ENCODE measurements at places on chromosomes 3 and 15.

- no peak for DNase-seq
Observed at GRCh38 chr15:44729408-44730127, 6.8 kb upstream of the TRIM69 start.

DNA sequence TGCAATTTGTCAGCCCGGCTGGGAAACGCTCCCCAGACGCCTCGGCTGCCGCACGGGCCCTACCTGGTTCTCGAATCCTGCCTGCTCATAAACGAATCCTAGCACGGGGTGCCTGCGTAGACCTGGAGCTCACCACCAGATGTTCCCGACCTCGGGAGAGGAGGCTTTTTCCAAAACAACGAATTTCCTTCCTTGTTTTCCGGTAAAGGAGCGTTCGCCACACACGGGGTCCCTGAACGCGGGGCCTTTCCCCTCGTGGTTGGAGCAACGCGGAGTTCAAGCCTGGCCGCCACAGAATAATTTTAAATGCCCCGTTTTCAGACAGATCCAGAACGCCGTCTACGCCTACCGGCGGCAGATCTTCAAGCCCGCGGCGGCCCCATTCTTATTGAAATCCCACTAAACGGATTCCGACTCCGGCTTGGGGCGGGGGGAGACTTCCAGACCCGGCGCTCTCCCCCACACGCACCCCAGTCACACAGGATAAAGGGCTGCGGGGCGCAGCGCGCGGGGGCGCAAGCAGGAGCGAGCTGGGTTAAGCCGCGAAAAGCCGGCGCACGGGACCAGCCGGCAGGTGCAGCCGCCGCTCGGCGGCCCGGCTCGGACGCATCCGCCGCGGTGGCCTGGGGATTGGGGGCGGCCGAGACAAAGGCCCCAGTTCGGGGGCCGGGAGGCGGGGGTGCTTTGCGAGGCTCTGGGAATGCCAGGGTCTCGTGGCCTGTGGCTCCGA, 895 bp downstream of the GATA2 start:
- DNase-seq: no peak

DNA sequence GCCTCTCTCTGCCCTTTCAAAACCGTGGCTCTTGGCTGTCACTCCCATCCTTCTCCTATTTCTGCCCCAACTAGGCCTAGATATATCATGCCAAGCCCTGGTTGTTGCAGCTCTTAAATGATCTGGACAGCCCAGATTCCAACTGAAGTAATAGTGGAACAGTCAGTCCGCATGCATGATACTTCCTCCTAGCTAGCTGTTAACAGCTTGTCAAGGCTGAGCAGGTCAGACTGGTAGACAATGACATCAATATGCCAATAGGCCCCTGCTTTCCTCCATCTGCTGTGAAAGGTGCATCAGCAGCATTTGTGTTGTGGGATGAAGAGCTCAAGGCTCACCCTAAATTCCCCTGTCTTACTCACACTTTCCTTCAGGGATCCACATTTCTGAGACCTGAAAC, 527.7 kb upstream of the TGFBR2 start:
- peak; percentile 12 for DNase-seq

DNA sequence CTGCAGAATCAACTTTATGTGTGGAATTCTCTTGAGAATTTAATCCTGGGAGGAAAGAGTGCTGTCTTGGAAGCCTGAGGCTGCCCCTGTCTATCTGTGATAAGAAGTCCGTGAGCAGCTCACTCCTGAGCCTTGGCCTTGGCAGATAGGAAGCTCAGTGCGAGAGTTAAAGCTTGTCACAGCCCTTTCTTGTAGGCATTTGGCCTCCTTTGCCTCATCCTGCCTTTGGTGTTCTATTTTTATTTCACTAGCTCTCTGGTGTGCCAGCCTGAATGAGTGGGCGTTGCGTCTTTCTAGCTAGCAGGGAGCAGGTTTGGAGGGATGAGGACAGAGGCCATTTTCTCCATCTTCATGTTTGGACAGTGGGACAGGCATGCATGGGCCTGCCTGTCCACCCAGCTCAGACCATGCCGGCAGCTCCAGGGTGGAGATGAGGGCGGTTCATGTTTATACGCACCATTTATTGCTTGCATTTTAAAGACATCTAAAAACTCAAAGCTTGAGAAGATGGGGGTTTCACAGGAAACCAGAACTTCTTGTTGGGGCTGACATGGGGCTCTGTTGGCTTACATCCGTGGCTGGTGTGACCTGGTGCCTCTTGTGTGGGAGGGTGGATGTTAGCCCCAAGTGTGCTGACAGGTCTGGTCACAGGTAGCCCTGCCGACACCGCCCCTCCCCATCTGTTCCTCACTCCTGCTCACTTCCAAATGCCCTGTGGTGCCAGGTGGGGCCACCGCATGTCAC, 29.8 kb downstream of the IRAK2 start:
- DNase-seq: peak; percentile 9

GRCh38 chr3:48130321-48130904, 57.8 kb downstream of the CDC25A start:
- DNase-seq: no peak

DNA sequence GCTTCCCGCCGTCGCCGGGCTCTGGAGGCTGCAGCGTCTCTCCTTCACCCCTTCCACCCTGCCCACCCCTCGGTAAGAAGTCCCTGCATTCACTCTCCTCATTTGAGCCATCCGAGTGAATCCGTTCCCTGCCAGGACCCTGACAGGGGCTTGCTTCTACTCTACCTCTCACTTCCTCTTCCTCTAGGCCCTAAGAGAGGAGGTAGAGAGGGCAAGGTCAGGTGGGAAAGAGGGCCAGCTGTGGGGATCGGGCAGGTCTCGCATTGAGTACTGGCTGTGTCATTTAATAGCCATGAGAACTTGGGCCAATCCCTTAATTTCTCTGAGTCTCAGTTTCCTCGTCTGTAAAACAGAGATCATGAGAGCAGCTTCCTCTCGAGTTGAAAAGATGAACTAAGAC, 283.6 kb downstream of the UACA start:
- no peak for DNase-seq

DNA sequence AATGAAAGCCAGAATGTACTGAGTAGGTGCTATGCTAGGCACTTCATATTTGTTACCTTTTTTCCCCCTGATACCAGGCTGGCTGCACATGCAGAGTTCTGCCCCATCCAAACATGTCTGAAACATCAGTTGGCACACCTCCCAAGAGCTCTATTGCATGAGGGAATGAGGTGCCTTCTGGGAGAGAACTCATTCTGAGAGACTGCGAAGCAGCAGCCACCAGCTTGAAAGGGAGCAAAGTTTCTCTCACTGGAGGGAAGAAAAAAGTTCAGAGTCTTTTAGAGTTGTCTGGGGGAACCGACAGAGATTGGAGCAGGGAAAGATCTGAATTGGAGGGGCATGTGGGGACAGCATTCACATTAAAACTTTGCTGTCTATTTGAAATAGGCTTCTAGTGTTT, 84.1 kb downstream of the AGBL1 start:
- no peak for DNase-seq

DNA sequence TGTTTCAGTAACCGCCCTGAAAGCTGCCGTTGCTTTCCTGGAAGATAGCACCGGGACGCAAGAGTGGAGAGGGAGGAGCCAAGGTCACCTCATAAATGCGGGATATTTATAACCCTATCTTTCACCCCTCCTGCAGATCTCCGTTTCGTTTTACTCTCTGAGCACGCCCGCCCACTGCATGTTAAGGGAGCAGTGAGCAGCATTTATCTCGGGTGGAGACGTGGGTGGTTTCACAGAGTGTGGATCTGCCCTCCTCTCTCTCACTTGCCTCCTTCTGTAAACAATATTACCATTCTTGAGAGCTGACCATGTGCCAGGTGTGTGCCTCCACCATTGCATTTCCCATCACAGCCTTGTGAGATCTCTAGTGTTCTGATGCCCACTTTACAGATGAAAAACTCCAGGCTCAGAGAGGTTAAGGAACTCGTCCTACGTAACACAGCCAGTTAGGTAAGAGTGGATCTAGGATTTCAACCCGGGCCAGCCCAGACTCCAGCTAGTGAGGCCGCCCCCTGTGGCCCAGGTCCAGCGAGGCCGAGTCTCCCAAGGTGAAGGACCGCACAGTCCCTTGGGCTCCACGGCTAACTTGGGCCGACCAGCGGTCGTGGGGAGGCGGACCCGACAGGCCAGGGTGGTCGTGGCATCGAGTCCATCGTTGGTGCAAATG, 16.9 kb upstream of the SEMA4B start:
- no peak for DNase-seq
